Hematopoietic multipotent progenitor cell treated with erythropoietin and hydrocortisone succinate and interleukin-3 and kit ligand, for 4 days (in vitro differentiated cells): ENCODE measurements at places on chromosomes 3 and 15.

DNA sequence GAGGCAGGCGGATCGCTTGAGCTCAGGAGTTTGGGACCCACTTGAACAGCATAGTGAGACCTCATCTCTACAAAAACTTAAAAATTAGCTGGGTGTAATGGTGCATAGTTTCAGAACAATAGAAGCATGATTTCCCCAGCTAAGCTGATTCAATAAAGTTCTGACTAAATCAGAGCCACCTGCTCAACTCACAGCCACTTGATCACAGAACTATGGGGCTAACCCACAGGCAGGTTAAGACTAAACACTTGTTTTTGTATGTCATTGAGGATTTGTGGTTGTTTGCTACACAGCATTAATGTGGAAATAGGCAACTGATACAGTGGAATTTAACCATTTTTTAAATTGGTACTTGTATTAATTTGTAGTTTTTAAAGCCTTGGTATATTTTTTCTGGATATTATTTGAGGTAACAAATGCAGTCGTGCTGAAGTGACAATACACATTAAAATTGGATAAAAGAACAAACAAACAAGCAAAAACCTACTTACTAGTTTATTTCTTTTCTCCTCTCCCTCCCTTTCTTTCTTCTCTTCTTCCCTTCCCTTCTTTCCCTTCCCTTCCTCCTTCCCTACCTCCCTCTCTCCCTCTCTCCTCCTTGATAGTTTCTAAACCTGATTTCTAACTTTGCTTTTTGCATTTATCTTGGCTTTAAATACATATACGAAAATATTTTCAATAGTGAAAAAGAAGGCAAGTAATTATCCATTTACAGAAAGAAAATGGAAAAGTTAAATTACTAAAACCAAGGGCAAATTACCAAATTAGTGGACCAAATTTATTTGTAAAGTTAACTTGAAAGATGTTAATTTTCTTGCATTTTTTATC, 32.1 kb downstream of the OXSM start:
- DNase-seq, result no peak

DNA sequence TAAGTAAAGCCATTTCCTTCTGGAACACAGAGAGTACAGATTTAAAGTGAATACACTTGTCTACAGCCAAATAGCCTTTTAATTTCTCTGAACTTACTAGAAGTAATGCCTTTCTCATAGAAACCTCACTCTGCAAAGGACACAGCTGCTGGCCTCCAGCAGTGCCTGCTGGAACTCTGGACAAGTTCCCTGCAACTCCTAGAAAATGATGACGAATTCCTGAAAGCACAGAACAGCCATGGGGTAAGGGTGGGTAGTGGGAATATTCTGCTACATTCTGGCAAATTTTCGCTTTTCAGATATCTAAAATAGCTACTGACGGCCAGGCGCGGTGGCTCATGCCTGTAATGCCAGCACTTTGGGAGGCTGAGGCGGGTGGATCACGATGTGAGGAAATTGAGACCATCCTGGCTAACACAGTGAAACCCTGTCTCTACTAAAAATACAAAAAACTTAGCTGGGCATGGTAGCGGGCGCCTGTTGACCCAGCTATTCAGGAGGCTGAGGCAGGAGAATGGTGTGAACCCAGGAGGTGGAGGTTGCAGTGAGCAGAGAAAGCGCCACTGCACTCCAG, 34.4 kb downstream of the RYK start:
- no peak for DNase-seq

- no peak for DNase-seq
These were observed 156.9 kb downstream of the FBLN2 start for GRCh38 chr3:13705702-13706280.

DNA sequence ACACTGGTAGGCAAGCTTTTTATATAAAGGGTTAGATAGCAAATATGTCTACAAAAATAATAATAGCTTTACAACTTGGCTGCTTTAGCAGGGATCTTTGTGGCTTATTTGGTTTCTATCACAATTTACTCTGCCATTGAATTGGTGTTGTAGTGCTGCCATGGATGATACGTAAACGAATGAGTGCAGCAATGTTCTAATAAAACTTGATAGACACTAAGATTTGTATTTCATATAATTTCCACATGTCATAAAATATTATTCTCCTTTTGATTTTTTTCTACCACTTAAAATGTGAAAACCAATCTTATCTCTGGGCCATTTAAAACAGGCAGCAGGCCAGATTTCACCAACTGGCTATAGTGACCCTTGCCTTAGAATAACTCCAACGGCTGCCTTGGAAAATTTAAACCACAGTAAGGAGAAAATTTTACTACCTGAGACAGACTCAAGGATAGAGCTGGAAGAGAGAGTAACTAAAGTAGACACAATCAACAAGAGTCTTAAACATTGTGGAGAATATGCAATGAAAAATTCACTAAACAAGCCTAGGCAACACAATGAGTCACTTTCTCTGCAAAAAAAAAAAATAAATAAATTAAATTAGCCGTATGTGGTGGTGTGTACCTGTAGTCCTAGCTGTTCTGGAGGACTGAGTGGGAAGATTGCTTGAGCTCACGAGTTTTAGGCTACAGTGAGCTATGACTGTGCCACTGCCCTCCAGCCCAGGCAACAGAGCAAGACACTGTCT, 8.1 kb downstream of the NPHP3 start:
- no peak for DNase-seq

DNA sequence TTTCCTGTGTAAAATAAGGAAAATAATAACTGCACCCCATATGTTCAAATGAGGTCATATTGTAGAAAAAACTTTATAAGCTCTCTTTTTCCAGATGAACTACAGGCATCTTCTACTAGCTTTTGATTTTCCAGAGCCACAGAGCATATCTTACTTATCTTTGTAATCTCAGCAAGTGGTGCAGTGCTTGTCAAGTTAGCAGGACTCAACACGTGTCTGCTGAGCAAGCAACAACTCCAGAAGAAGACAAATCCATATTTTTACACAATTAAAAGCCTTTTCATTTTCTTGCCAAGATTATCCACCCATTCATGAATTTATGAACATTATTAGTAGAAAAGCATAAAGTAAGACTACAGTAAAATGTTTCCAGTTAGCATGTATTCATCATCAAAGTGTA, 14.4 kb upstream of the TSC22D2 start:
- no peak for DNase-seq

GRCh38 chr3:70519026-70519425, 206.6 kb upstream of the MDFIC2 start:
- DNase-seq, result no peak

DNA sequence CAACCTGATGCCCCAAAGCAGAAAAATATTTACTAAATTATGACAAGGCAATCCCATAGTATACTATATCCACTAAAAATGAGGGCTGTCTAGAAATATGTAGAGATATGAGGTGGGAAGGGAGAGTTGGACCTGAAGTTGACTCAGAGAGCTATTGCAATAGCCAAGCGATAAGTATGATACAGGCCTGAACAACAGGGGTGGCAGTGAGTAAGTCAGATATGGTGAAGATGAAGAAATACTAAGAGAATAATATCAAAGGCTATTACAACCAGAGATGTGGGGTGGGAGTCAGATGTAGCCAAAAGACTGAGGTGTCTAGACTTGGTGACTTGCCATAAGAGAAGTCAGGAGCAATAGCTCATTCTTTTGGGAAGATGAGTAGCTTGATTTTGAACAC, 9.2 kb downstream of the HSPBAP1 start:
- DNase-seq, result no peak

GRCh38 chr3:61750766-61751165, 189.4 kb downstream of the PTPRG start:
- DNase-seq, result no peak

- no peak for DNase-seq
These were observed 4.7 kb downstream of the CEP152 start for GRCh38 chr15:48806151-48806550.

DNA sequence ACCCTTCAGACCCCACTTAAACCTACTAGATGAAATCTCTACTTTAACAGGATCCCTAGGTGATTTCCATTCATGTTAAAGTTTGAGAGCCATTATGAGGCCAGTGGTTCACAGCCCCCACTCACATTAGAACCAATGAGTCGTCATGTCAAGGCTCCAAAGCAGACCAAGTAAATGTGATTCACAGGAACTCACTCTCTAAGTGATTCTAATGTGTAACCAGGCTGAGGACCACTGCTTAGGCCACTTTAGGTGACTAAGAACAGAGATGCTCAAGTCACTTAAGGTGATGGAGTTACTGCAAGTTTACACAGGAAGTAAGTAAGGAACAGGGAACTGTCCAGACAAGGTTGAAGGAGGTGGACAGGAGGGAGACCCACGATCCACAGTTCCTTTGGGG, 7.7 kb downstream of the GALNT15 start:
- no peak for DNase-seq

GRCh38 chr3:186967686-186968085, 37.4 kb downstream of the ST6GAL1 start:
- peak; percentile 74 for DNase-seq

- no peak for DNase-seq
These were observed 522.5 kb upstream of the AGTR1 start for GRCh38 chr3:148175214-148175613.

DNA sequence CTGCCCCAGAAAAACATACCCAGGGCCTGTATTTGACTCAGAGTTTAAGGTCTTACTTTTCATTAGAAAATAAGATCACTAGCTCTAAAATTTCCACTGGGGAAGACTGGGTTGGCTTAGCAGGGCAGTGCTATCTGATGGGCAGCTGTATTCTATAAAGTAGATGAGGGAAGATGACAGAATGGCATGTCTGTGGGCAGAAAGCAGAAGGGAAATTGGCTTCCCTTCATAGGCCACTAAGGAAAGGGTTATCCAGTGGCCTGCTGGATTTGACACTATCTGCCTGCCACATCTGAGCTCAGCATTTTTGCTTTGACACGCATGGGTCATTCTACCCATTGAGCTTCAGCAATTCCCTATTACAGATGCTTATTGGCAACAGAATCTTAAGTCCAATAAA, 461.3 kb upstream of the RASGRP1 start:
- DNase-seq, result peak; percentile 16

DNA sequence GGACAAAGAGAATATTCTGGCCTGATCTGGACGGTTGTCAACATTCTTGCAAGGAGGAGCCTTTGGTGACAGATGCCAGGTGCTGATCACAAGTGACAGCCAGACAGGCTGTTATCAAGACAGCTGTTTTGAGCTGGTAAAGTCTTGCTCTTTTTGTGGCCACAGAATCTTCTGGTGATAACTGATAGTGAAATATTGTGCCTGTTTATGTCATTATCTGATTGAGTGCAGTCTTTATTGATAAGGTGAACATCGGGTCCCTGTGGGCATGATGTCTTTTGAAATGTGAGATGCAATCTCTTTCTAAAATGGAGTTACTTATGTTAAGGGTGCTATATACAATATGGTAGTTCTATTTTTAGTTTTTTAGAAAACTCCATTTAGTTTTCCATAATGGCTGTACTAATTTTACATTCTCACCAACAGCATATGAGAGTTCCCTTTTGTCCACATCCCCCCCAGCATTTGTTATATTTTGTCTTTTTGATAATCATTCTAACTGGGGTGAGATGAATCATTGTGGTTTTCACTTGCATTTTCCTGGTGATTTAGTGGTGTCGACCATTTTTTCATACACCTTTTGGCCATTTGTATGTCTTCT, 10.7 kb downstream of the CEP63 start:
- peak; percentile 92 for DNase-seq

DNA sequence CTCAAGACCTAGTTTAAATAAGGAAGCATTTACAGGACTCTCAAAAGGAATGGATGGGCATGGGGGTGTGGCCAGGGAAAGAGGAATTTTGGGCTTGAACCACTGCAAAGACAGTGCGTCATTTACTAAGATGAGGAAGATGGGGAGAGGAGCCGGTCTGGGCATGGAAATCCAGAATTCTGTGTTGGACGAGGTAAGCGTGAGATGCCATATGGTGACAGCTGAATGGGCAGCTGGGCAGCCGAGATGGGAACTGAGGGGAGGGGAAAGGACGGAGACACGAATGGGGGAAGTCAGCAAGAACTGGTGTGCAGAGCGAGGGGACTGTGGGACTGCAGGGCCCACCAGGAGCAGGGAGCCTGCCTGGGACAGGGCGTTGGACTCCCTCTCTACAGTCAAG, 24.2 kb downstream of the TMEM44 start:
- DNase-seq, result no peak

DNA sequence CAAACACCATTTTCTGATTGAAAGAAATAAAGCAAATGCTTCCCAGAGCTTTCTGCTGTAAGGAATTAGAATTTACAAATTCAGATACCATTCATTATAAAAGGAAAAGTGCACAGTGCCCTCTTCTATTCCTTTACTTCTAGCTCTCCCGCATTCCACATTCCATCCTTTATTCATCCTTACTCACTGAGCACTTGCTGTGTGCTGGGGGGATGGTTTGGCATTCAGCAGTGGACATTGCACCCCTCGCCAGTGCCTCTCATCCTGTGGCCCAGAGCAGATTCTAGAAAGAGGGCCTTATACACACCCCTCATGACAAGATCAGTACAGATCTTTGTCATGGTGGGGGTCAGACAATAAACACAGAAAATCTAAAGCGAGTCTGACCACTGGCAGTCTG, 73.0 kb downstream of the MGLL start:
- no peak for DNase-seq

GRCh38 chr3:122030381-122031122, 8.5 kb upstream of the ILDR1 start:
- DNase-seq, result peak; percentile 69

GRCh38 chr3:197541756-197542539, 13.8 kb downstream of the BDH1 start:
- DNase-seq, result no peak

DNA sequence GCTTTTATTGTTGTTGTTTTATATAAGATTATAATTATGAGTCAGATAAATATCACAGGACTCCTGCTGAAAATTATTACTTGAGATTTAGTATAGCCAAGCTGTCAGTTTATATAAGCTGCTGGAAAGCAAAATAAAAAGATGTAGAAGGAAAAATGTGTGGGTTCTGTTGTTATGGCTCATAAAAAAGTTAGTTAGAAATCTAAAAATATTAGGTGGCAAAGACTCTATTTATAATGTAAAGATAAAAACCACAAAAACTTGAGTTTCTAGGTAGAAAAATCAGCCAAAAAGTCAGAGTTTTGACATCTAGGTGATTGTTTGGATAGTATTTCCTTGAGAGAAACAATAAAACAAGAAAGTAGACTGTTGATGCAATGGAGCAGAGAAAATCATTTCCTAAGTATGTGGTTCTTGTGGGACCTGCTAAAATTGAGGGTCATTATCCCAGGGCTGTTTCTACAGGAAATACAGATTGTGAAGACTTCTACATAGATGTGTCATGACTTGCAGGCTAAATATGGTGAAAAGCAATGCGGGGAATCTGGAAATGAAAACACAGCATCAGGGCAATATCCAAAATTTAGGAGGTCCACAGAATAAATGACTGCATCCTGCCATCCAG, 1109.6 kb upstream of the CADM2 start:
- DNase-seq, result no peak

DNA sequence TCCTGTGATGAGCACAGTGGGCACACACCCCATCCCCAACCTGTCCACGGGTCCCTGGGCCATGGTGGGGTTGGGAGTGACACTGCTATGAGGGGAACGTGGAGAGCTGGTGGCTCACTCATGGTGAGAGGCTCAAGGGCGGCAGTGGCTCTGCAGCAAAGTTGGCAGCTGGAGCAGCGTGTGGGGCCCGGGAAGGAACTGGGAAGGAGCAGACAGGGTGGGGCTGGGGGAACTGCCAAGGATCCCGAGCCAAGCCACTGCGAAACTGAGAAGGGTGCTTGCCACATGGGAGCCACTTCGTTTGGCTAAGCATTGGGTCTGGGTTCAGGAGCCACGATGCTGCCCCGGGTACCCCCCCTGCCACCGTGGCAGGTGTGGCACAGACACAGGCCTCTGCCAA, 80.1 kb downstream of the SNRK start:
- no peak for DNase-seq

- peak; percentile 92 for DNase-seq
These were observed 267.7 kb downstream of the XXYLT1 start for GRCh38 chr3:195003006-195003892.
